ENCODE measurements at places on chromosomes 11 and 22.
A peak's percentile ranks its signal among the peaks of the same experiment; 100 is the strongest.

DNA sequence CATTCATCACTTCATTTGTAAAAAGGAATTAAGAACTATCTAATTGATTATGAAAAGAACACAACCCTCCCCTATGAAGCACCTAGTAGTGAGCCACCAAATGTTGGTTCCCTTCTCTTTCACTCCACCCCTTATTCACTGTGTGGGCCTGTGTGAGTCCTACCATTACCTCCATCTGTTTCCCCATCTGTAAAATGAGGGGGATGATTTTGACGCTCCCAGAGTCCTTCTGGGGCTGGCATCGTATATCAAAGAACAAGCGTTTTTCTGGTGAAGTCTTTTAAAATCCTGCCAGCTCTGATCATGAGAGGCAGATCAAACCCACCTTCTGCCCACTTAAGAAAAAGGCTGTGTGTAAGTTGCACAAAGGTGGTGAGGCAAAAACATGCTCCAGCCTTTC, 96.6 kb upstream of the SEZ6L start:
- no peak for DNase-seq

GRCh38 chr22:31742115-31742514, 7.8 kb downstream of the PRR14L start:
- no peak for DNase-seq

DNA sequence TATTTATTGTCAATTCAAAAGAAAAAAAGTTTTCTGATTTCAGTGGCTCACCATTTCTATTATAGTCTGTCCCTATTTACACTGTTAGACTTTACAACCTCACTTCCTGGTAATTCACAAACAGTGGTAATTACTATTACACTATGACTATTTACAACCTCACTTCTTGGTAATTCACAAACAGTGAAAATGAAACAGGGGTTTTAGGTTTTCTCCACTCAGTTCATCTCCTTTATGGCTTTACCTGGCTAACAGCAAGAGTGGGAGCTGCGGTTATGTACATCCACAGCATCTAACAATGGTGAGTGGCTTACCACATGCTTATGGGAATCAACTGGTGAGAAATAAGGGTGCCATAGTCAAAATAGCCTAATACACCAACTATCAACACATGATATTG, 166.4 kb downstream of the CASP12 start:
- DNase-seq: no peak

DNA sequence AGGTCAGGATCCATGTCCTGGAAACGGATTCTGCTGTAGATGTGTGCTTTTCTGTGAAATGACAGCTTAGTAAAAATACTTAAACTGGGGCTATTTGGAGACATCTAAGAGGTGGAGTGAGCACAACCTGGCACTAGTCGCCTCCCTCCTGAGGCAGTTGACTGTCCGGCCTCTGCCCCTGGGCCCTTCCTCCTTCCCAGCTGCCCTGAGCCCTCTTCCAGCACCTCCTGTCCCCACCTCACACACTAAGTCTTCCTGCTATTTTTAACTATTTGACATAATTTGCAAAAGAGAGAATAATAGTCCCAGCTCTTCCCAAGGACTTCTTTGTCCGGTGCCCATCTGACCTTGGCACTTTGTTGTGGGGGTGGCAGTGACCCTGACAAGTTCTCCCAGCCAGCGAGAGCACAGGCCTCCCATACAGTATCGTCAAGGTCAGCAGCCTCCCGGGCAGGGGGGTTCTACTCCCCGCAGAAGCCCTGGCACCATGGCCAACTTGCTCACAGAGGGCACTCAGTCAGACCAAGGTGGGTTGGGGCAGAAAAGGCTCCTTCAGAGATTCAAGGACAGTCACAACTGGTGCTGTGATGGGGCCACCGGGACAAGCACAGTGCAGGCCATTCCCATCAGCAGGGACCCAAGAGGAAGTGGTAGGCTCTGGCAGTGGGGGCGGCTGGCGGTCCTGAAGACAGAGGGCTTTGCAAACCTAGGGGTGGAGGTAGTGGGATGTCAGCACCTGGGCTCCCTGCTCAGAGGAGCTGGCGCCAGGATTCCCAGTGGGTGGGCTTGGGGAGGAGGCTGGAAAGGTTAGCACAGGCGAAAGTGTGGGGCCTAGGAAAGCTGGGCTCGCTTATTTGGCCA, 5.5 kb upstream of the NEAT1 start:
- no peak for DNase-seq

- no peak for DNase-seq
Observed at GRCh38 chr11:116262370-116262769, 510.4 kb downstream of the BUD13 start.

GRCh38 chr11:76654980-76655379, 15.6 kb downstream of the LRRC32 start:
- no peak for DNase-seq

- no peak for DNase-seq
Observed at GRCh38 chr22:39392341-39392948, 7.1 kb upstream of the TAB1 start.

DNA sequence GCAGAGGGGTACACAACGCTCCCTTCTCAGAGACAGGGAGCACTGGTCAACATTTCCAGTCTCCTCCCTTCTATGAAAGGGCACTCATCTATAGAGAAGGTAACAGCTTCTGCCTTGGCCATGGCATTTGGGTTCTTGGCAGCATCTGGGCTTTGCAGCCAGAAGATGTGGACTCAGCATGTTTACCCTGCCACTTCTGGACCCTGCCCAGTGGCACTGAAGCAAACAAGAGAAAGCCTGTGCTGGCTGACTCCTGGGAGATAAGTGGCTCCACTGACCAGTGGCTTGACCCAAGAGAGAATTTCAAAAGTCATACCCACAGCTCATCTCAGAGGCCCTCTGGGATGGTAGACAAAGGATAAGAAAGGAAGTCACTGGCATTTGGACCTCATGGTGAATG, 8.0 kb downstream of the CSNK2A3 start:
- no peak for DNase-seq

DNA sequence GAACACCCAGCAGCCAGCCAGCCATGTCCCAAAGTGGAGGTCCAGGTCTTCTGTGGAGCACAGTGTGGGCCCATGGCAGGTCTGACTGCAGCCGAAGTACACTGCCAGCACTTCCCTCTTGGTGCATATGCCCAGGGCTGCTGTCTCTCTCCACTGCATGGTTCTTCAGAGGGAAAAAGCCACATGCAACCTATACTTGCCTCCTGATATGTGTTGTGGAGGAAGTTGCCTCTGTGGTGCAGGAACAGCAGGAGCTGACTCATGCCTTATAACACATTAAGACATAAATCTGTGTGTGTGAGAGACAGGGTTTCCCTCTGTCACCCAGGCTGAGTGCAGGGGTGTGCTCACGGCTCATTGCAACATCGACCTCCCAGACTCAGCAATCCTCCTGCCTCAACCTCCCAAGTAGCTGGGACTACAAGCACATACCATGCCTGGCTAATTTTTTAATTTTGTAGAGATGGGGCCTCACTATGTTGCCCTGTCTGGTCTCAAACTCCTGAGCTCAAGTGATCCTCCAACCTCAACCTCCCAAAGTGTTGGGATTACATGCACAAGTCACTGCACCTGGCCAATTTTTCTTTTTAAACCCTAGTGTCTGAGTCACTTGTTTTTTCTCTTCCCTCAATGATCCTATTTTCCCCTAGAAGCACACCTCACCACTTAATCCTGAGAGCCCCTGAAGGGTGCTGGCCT, 98.8 kb downstream of the MPPED2 start:
- DNase-seq: peak; percentile 22

GRCh38 chr11:14638561-14638960, 5.0 kb upstream of the PDE3B start:
- DNase-seq: no peak

DNA sequence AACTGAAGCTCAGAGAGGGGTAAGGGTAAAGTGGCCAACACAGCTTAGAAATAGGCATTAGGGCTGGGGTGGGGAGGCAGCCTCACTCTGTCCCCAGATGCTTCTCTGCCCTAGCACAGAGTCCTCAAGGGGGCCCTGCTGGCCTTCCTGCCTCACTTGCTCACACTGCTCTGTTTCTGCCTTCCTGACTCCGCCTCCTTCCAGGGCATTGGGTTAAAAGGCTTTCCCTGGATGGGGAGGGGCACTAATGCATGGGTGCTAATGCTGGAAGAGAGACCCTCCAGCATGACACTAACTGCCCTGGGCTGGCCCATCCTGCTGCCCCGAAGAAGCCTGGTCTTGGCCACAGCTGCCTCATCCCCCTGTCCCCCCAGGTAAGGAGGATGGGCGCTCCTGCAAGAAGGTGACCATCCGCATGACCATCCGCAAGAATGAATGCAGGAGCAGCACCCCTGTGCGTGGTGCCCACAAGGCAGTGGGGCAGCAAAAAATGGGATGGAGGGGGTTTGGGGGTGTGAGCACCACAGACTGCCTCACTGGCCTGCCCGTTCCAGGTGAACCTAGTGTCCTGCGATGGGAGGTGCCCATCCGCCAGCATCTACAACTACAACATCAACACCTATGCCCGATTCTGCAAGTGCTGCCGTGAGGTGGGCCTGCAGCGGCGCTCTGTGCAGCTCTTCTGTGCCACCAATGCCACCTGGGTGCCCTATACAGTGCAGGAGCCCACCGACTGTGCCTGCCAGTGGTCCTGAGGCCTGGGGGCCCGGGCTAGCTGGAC, 74.0 kb upstream of the MYOD1 start:
- no peak for DNase-seq

DNA sequence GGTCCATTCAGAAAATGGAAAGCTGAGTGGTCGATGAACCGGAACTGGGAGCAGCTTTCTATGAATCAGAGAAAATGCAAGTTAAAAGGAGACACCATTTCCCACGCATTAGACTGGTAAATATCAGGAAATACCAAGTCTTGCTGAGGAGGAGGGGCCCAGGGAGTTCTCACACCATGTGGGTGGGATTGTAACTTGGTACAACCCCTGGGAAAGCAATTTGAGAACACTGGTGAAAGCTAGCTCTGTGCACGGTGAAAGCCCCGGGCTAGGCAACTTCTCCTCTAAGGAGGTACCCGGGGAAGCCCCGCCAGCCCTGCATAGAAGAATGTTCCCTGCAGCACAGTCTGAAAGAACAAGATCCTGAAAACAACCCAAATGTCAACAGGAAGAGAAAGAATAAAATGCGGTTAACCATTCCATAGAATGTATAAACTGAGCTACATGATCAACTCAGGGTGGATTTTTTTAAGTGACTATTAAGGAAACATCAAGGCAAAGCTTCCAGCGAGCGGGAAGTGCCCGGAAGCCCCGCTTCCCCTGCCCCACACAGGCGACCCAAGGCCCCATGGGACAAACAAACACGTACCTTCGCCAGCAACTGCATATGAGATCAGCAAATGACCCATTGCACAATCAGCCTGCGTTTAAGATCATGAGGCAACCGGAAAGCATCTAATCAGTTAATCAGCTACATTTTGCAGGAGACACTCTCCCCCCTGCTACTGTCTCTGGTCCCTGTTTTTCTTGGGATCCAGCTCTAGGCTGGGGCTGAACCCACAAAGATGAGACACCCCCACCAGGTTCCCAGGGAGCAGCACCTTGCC, 11.3 kb downstream of the SHANK2 start:
- peak; percentile 86 for DNase-seq

- no peak for DNase-seq
Observed at GRCh38 chr11:35949242-35949641, 5.4 kb downstream of the LDLRAD3 start.

- no peak for DNase-seq
Observed at GRCh38 chr22:19871023-19871844, 16.6 kb upstream of the GNB1L start.

DNA sequence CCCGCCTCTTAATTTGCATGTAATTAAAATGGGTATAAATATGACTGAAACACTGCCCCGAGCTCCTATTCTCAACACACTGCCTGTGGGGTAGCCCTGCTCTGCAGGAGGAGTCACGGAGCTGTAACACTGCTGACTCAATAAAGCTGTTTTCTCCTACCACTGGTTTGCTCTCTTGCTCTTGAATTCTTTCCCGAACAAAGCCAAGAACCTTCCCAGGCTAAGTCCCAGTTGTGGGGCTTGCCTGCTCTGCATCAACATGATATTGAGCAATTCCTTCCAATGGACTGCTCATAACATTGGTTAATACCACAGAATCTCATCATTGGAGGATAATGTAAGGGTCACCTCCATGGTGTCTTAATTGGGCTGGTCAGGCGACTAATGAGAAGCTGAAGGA, 114.4 kb downstream of the FBXO7 start:
- DNase-seq: no peak

DNA sequence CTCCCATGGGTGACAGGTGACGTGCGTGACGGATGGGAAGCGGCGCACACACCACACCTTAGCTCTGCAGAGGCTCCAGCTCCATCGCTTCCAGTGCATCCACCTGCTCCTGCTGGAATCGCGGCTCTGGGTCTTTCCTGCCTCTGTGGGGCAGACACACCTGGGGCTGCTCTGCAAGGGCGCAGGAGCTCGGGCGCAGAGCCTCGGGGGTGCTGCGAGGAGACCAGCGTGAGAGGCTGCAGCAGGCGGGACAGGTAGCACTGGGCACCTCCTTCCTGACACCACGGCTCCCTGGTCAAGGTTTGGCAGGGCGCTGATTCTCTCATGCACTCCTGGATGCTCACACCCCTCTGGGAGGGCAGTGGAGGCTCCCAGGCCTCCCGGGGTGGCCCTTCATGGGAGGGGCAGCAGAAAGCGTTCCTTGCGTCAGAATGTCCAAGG, 1494.3 kb downstream of the BRD1 start:
- no peak for DNase-seq

DNA sequence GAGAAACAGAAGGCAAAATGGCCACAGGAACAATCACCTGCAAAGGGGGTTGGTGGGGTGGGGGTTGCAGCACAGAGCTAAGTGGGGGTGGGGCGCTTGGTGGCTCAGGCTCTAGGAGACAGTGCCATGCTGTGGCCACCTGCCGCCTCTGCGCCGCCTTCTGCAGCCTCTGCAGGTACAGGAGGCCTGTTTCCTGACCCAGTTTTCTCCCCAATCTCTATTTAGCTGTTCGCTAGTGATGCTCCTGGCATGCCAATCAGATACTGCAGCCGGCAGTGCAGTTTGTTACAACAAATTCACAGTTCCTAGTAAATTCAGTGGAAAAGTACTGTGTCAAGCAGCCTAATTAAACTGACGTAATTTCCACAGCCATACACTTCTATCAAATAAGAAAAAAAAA, 106.4 kb downstream of the SERGEF start:
- no peak for DNase-seq

GRCh38 chr11:8098879-8099278, 17.9 kb downstream of the TUB start:
- no peak for DNase-seq

DNA sequence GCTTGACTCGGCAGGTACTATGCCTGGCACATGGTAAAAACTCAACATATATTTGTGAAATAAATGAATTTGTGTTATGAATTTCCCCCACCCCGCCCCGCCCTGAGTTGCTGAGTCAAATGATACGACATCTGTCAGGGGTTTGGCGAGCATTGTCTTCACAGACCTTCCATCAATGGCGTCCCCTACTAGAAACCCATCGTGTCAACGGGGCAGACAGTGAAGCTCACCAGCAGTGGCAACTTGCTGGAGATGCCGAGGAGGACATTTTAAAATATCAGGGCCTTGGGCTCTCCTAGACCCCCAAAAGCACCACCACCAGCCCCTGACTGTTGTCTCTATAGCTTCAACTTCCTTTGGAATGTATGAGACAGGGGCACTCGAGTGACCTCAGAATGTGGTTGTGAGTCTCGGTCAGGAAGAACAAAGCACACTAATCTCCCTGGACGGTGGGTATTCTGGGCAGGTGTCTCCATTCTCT, 761 bp upstream of the NXF1 start:
- no peak for DNase-seq

GRCh38 chr11:67405196-67405567, 1.3 kb downstream of the TBC1D10C start:
- DNase-seq: no peak
